ENCODE measurements at places on chromosomes 3 and 15.

DNA sequence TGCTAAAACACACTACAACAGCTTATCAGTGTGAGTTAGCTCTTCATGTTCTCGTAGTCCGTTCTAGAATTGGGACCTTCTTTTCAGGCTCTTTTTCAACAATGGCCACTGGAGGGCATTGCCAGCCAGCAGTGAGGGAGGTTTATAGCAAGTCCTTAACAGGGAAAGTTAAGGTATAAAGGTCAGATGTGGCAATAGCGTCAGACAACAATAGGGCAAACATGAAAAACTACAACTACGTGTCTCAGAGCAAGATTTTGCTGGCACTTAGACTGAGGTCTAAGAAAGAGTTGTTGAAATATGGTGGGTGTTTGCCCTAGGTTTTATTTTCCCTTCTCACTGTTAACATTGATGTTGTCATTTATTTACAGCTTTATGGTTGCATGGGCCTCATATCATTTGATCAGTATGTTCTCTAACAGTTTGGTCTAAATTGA lies 161.4 kb downstream of the GMNC start:
- no peak for DNase-seq

- DNase-seq = no peak
These were observed 1.2 kb downstream of the SPINT1 start for GRCh38 chr15:40845036-40845435.

DNA sequence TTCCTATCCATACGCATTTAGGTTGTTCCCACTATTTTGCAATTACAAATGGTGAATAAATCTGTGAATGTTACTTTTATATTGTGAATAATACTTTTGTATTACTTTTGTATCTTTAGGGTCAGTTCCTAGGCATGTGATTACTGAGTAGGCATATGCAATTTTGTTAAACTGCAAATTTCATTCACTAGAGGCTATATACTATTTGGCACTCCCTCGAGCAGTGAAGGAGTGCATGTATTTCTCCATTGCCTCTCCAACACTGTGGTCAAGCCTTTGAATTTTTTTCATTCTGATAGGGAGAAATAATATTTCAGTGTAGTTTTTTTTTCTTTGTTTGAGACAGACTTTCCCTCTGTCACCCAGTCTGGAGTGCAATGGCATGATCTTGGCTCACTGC lies 8.4 kb upstream of the CMTM6 start:
- DNase-seq = no peak

GRCh38 chr3:36210840-36211651 lies 169.3 kb upstream of the STAC start:
- no peak for DNase-seq

- no peak for DNase-seq
These were observed 20.6 kb downstream of the SAMD7 start for GRCh38 chr3:169931747-169932520.

DNA sequence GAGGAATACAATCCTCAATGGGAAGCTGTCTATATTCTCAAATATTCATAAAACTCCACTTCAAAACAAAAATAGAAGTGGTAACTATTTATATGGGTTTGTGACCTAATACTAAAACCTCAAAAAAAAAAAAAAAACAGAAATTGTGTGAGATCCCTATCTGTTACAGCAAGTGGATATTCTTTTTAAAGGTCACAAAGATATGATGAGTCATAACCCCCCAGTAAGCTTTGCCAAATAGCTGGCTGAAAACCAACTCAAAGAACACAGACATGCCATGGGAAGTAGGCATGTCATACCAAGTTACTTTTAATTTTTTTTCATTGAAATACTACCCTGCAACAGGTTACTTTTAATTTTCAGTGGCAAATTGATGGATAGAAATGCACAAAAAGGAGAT lies 62.5 kb downstream of the CBLB start:
- no peak for DNase-seq

- no peak for DNase-seq
These were observed 168.4 kb upstream of the BCL6 start for GRCh38 chr3:187913617-187914033.

DNA sequence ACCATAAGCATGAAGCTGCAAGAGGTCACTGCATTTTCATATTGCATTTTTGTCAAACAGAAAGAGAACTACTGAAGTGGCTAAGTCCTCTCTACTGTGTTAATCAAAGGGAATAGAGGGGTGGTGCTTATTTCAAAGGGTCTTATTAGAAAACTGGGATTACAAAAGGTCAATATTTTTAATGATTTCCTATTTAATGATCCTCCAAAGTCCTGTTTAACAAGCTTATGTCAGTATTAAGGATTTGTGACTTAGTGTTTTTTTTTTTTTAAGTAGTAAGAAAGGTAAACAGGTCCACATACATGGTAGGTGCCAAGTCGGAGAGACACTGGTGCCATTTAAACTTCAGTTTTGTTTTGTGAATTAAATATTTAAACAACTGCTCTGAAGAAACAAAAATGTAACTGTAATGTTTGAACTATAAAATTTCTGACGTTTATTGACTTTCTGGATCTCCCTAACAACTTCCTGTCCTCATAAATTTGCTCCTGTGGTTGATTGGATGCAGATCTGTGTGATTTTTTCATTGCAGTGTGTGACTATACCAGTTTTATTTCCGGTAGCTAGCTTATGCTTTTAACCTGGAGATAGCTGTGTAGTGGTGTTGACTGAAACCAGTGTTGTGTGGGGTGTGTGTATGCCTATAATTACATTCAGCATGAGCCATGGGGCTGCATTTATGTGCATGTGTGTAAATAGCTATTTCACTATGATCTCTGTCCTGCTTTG lies 8.6 kb upstream of the CACNA1D start:
- DNase-seq = no peak

DNA sequence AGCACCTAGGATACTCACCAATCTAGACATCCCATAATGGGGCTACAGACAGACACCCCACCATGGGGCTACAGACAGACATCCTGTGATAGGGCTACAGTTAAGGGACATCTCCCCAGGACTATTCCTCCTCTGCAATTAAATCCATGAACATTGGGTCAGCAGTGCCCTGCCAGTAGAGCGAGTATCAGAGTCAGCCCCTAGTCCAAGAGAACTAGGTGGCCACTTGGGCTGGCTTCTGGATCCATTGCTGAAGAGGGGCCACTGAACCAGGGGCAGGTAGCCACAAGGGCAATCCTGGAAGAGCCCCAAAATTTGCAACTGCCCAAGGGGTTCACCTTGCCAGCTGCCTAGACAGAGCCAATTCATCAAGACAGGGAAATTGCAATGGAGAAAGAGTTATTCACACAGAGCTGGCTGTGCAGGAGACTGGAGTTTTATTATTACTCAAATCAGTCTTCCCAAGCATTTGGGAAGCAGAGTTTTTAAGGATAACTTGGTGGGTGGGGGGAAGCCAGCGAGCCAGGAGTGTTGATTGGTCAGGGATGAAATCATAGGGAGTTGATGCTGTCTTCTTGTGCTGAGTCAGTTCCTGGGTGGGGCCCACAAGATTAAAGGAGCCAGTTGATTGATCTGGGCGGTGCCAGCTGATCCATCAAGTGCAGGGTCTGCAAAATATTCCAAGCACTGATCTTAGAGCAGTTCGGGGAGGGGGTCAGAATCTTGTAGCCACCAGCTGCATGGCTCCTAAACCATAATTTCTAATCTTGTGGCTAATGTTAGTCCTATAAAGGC lies 170.2 kb upstream of the SMAD3 start:
- DNase-seq = no peak

Data from stimulated activated CD8-positive, alpha-beta memory T cell treated with anti-CD3 and anti-CD28 coated beads, Interleukin-2, amount 100 ng/mL, for 1 hour (primary cell).